Astrocyte of the cerebellum (primary cell): ENCODE measurements at places on chromosomes 4 and X.

- DNase-seq, result no peak
Observed at GRCh38 chr4:114497116-114497515, 101.5 kb upstream of the UGT8 start.

DNA sequence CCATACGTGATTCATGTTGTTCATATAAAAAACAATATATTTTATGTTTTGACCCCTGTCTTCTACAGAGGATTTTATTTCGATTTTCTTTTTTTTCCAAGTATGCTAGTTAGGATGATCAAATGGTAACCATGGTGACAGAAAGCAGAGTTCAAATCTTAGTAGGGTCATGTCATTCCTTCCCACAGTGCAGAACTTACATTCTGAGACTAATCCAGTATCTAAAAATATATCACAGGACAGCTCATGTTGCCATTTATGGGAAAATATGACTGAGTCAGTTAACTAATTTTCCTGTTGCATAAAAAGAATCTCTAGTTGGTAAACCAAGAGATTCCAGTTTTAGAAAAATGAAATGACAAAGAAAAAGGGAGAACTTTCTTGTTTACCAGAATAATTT, 209.5 kb downstream of the PARM1 start:
- no peak for DNase-seq

DNA sequence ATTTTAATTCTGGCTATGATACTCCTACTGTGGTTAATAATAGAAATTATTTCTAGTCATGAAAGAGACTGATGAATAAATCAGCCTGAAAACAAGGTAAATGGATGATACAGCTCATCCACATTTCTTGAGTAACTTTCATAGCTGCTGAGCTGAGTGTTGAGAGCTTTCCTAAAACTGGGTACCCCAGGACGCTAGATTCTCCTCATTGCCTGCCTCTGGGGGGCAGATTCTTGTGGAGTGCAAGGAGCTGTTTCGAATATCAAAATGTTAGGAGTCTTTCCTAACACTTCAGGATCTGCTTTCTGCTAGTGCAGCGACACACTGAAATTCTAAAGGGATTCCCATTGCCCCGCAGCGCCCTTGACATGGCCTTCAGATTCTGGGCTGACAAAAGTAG, 2.1 kb downstream of the MND1 start:
- DNase-seq, result no peak

- DNase-seq, result no peak
Observed at GRCh38 chr4:149322203-149322602, 493.4 kb downstream of the IQCM start.

DNA sequence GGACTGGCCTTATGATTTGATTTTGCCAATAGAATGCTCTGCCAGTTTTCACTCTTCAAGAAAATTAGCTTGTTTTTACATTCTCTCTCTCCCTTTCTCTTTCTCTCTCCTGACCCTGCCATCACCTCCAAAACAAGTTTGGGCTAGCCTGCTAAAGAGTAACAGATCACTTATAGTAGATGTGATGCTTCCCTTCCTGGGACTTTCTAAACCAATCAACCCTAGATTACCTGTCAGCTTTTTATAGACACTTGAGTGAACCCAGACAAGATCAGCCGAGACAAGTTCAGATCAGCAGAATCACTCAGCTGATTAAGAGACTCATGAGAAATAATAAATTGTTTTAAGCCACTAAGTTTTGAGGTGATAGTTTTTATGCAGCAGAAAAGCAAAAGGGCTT, 521.2 kb downstream of the ANKRD50 start:
- no peak for DNase-seq

- no peak for DNase-seq
Observed at GRCh38 chr4:158805635-158806471, 37.0 kb downstream of the FNIP2 start.
